NCI-H748 treated with DMSO at 0.1 percent for 48 hours (cell line): ENCODE measurements at places on chromosomes 2 and 18.

- no peak for DNase-seq
These were observed 927.0 kb upstream of the CRIM1 start for GRCh38 chr2:35428548-35428947.

DNA sequence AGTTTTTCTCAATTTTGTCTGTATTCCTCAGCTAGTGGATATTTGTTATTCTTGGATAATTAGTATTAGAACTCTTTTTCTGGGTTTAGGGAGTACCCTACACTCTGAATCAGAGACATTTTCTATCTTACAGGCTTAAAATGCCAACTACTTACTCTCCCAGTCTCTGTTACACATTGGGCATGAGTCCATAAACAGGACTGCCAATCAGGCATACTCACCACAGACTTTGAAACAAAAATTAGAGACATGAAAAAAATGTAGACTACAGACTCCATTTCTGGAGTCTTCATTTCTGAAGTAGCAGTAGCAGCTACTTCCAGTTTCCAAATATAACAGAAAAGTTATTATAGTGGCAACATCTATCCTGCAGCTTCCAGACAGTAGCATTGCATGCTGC is 279.7 kb downstream of the MBD5 start:
- no peak for DNase-seq

- DNase-seq = no peak
These were observed 205.9 kb downstream of the BABAM2 start for GRCh38 chr2:28096421-28096820.

DNA sequence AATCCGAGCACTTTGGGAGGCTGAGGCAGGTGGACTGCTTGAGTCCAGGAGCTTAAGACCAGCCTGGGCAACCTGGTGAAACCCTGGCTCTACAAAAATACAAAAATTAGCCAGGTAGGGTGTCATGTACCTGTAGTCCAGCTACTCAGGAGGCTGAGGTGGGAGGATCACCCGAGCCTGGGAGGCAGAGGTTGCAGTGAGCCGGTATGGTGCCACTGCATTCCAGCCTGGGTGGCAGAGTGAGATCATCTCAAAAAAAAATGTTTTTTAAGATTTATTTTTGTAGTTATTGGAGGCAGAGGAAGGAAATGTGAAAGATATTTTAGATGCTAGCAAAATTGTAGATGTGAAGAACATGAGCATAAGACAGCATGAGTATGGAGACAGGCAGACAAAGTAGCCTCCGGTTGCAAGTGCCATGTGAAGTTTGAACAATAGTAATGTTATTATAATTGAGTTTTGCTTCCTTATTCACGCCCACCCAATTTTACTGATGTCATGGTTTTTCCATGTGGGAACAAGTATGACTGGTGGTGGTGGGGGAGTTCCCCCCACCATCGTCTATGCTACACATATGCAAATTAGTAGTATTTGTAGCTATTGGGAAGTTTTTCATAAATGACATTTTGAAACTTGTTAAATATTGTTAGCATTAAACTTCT is 18.0 kb downstream of the REL start:
- no peak for DNase-seq

- DNase-seq = no peak
These were observed 124.2 kb upstream of the HS6ST1 start for GRCh38 chr2:128442891-128443302.

- DNase-seq = no peak
These were observed 373.9 kb downstream of the TSN start for GRCh38 chr2:122129399-122129798.

DNA sequence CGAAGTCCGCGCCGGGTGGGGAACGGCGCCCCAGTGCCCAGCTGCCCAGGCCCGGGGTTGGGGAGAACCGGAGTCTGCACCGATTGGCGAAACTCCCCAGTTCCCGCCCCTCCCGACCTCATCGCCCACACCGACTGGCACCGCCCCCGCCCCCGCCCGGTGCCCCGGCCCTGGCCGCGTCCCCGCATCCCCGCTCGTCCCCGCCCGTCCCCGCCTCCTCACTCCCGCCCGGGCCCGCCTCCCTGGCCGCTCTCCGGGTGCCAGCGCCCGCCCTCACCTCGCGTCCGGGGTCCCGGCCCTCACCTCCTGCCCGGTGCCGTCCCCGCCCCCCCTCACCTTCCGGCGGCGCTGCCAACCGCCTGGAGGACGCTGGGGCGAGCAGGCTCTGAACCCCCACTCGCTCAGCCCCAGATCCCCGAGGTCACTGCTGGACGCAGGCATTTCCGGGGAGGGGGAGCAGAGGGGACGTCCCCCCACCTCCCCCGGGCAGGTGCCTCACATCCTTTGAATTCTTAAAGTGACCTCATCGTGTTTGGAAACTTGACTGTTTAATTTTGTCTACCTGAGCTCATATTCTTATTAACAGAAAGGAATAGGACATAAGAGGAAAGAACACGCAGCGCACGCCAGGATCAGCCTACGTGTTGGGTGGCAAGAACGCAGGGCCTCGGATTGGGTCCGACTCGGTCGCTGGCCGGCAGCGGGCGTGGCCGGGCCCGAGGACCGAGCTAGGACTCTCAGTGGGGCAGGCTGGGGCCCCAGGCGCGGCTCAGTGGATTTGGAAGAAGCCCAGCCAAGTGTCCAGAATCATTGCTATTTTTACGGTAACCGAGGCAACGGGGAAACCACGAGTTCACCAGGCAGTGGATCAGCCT is at the start of gene FAM110C:
TSS of gene FAM110C (minus strand) at position 35 of the 875 bp plus-strand sequence. CDS start 120 bp downstream, outside the sequence.
- DNase-seq = no peak

DNA sequence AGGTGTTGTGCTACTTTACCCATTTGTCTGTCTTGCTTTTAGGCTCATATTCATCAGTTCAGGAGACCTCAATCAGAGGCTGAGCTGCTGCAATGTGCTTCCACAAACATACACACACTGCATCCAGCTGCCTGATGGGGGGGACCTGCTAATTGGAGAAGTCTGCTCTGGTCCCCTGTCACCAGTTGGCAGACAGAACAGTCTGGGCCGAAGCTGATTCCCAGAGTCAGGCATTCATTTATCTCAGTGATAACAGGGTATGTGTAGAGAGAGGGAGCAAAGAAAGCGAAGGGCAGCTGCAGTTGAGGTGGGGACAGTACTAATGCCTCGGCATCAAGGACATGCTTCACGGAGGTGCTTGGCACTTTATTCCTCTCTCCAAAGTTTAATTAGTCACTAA is 584.3 kb upstream of the PIK3C3 start:
- DNase-seq = no peak

GRCh38 chr2:1945819-1946218 is 201.5 kb upstream of the PXDN start:
- no peak for DNase-seq

- no peak for DNase-seq
These were observed 7.6 kb downstream of the PROC start for GRCh38 chr2:127425540-127426490.

DNA sequence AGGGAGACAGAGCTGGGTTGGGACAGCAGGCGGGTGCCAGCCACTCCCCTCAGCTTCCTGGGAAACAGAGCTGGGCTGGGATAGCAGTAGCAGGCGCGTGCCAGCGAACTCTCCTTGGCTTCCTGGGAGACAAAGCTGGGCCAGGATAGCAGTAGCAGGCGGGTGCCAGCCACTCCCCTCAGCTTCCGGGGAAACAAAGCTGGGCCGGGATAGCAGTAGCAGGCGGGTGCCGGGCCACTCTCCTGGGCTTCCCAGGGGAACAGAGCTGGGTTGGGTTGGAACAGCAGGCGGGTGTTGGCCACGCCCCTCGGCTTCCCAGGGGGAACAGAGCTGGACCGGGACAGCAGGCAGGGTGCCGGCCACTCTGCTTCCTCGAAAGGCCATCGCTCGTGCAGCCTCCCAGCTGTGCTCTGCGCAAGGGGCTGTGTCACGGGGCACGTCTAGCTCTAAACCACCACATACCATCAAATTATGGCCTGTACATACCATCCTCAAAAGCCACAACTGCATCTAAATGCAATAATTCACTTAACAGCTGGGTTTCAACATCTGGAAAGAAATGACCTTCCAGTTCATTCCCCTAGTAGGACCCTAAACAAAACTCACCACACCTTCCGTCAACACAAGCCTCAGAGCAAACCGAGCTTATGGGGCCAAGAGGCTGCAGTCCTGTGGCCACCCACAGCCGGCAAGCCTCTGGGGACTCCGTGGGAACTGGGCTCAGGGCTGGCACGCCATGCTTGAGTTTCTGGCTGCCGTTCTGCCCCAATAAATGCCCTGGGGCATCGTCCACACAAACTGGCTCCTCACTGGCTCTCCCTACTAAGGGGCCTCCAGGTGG is 228.3 kb downstream of the TWIST2 start:
- DNase-seq = no peak

DNA sequence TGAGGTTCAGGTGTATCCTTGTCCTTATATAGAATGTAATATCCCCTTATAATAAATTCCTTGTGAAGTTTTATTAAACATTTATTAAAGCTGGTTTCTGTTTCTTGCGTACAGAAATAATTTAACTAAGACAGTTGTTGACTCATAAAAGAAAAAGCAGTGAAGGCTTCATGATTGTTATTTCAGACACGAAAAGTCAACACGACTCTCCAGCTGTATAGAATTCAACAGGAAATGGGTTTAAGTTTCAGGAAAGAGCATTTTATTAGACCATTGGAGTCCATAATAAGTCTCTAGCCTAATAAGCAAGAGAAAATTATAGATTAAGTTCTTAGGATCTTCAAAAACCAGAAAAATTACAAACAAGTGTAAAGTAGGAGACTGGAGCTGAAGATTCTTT is 62.2 kb downstream of the KCNE4 start:
- no peak for DNase-seq

DNA sequence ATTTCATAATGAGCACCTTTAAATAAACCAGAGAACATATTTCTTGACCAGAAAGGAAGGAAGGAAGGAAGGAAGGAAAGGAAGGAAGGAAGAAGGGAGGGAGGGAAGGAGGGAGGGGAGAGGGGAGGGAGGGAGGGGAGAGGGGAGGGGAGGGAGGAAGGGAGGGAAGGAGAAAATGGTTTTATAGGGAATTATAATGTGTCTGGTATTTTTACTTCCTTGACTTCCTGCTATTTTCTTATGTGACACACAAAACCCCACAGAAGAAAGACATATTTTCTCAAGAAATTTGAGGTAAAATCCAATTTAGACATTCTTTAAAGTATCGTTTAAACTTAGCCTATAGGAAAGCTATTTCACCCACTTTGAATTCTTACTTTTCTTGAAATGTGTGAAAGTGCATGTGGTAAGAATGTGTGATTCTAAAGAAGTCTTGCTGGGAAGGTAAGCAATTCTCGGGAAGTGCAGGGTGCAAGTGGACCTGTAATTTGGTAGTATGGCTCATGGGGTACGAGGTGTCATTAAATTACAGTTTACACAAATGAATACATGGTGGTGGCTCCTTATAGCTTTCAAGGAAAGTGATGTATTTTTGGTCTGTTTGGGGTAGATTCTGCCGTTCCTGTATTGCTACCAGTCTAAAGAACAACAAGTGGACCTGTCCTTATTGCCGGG is 18.0 kb downstream of the RNF125 start:
- no peak for DNase-seq

GRCh38 chr2:40197121-40197520 is 254.8 kb downstream of the SLC8A1 start:
- DNase-seq = no peak

- DNase-seq = no peak
These were observed 24.4 kb downstream of the EIF4E2 start for GRCh38 chr2:232574674-232575403.

DNA sequence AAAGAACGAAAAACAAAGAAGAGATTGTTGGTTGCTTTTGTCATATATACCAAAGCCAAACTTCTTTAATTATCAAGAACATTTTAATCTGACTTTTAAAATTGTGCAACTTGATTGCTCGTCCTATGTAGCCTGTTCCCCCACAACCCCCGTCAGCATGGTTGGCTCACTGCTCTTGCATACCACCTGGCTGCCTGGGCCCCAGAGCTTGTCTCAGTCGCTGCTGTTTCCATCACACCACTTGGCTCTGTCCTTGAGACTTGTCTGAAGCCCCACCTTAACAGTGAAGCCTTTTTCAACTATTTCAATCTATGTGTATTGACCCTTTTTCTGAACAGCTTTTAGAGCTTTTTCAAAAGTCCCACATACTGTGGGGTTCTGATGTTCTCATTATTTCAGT is 270.8 kb downstream of the ZNF407 start:
- no peak for DNase-seq

- no peak for DNase-seq
These were observed 42.7 kb downstream of the SFXN5 start for GRCh38 chr2:73028841-73029240.

- DNase-seq = no peak
These were observed 1.7 kb upstream of the LPIN2 start for GRCh38 chr18:3014503-3015203.

DNA sequence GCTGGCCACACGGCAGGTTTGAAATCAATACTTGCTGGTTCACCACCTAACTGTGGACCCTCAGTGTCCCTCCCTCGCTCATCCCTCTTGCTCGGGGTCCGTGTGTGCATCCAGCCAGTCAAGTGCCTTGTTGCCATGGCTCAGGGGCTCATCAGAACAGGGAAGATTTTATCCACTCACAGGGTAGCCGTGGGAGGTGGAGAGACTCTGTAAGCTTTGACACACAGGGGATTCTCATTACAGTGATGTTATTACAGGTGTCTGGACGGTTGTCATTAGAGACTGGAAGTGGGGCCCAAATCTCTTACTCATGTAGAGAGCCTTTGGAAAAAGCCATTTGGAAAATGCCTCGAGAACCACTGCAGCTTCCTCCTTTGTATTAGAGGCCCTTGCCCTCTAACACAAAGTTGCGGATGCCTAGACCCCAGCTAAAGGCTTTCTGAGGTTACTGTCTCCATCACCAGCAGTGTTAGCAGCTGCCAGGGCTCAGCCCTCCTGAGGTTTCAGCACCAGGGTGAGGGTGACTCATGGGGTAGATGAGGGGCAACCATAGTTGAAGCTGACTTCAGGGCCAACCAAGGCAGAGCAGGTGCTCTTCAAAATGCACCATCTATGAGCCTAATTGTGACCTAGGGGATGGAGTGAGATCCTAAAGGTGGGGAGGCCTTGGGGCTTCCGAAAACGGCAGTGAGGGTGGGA is 195.6 kb downstream of the CLIP4 start:
- DNase-seq = no peak

DNA sequence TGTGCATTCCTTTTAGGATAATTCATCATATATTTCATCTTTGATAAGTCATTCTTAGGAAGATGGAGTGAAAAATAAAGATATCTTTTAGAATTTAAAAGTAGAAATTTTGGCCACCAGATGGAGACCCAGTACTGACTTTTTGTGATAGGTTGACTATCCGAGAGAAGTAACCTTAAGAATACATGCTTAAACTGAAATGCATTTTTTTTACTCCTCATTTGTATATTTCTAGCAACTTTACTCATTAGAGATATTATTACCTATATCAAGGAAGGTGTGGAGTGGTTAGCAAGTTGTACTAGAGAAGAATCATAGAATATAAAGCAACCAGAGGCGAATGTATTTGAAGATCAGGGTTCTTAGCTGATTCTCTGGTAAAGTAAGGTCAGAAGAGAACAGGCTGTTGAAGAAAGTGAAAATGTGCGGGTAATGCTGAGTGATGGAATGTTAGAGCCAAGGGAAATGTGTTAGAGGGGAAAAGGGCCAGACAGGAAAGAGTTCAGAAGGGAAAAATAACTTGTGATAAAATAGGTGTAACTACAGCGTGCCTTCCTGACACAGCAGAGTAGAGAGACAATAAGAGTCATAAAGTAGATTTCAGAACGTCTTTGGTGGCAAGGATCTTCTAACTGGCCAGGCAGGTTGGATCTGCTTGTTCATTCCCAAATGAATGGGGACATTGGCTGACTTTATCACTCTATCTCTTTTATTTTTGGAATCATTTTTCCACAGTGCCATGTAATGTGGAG is 52.3 kb downstream of the TDRD15 start:
- peak; percentile 42 for DNase-seq

- DNase-seq = no peak
These were observed 17.3 kb downstream of the BOLA3 start for GRCh38 chr2:74130211-74130995.
